ENCODE measurements at places on chromosomes 16 and 17. TPM values are rescaled to one million over a fixed set of nuclear protein-coding genes. Genes with fewer than 3 reads are reported as not detected.

The MARCHF10 gene
- under 0.01 TPM for total RNA-seq

The CBFB gene
- total RNA-seq, result 95.7 TPM

The MYH3 gene
- total RNA-seq, result 0.48 TPM

The CCDC200 gene
- total RNA-seq, result not detected

The CIBAR2 gene
- total RNA-seq, result not detected

The CCL7 gene
- total RNA-seq, result not detected

The WNK4 gene
- total RNA-seq, result 0.96 TPM

The GNGT2 gene
- total RNA-seq, result not detected

The CBX8 gene
- total RNA-seq, result 4.3 TPM

The IL34 gene
- total RNA-seq, result 0.64 TPM

The CCL4 gene
- total RNA-seq, result not detected

The ATP2A1 gene
- total RNA-seq, result not detected

The SLC16A11 gene
- total RNA-seq, result 0.43 TPM

The ZFPM1 gene
- total RNA-seq, result 1.7 TPM

The TMEM220 gene
- 0.96 TPM for total RNA-seq

The GRB7 gene
- 19.0 TPM for total RNA-seq

The TRPV3 gene
- 0.21 TPM for total RNA-seq

The ADAD2 gene
- not detected for total RNA-seq

The GPR179 gene
- 0.24 TPM for total RNA-seq

The MYCBPAP gene
- 0.96 TPM for total RNA-seq

The KRT27 gene
- not detected for total RNA-seq

The RAB37 gene
- total RNA-seq, result 0.48 TPM

The MMD gene
- 7.2 TPM for total RNA-seq

The NPW gene
- total RNA-seq, result under 0.01 TPM

The PRSS36 gene
- total RNA-seq, result 1.9 TPM

Measured in tracheal epithelial cell (primary cell).